GM03348 (cell line): ENCODE measurements at places on chromosomes 3 and 15.

DNA sequence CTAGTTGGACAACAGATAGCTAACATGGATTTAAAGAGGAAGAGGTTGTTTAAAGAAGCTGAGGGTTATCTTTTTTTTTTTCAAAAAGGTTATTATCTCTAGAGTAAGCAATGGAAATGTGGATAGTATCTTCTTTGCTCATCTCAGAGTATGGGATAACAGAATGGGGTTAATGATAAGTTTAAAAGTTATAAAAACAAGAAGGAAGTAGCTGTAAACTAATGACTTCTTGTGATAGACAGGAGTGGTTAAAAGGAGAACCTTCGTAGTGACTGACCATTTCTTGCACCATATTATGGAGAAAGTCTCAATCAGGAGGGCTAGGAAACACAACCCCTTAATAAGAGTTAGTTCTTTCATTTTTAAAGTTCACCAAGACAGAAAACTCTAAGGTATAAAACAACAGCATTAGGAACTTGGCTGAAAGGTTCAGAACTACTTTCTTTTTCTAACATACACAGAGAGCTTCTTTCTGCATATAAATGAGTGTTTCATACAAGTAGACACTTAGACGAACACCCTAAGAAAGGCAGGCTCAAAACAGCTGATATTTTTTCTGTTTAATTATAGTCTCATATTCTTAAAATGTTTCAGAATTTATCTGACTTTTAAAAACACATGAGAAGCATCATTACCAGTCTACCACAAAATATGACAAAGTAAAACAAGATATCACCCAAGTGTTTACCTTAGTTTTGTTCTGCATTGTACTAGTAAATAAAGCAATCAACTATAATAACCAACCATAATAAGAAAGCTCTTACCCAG, 140.0 kb downstream of the MEIS2 start:
- DNase-seq, result no peak

DNA sequence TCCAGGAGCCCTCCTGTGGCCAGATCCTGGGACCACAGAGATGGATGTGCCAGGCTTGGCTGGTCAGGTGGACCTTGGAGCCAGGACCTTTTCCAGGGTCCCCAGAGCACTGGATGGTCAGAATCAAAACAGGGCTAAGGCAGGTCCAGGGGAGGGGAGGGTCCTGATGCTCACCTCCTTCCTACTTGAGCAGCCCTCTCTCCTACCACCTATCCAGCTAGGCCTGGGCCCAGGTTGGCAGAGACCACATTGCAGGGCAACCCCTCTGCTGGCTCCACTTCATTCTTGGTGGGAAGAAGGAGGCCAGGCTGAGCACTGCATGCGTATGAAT, 28.5 kb upstream of the SFMBT1 start:
- no peak for DNase-seq

GRCh38 chr15:34729056-34729455, 25.7 kb downstream of the GJD2 start:
- DNase-seq, result no peak

GRCh38 chr3:126927846-126928245, 55.1 kb upstream of the PLXNA1 start:
- DNase-seq, result no peak
